ENCODE measurements at places on chromosomes 11 and 22.

DNA sequence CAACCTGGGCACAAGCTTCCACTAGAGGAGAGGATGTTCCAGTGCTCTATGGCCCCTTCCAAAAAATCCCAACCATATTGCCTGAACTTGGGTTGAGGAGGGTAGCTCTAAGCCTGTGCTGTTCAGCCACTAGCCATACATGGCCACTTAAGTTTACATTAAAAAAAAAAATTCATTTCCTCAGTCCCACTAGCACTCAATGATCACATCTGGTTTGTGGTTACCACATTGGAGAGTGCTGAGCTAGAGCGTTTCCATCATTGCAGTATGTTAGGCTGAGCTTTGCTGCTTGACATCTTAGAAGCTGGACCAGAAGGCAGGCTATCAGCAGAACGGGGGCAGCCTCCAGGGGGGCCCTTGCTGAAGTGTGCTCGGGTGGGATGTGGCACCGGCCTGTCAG is 43.5 kb upstream of the CYP2D6 start:
- no peak for DNase-seq
- peaks cover 50% of the 10 kb centered on the region for H3K4me1 ChIP-seq
- H3K36me3 ChIP-seq, result peaks cover 29% of the 10 kb centered on the region
- H3K27me3 ChIP-seq, result no peaks in the 10 kb centered on the region

DNA sequence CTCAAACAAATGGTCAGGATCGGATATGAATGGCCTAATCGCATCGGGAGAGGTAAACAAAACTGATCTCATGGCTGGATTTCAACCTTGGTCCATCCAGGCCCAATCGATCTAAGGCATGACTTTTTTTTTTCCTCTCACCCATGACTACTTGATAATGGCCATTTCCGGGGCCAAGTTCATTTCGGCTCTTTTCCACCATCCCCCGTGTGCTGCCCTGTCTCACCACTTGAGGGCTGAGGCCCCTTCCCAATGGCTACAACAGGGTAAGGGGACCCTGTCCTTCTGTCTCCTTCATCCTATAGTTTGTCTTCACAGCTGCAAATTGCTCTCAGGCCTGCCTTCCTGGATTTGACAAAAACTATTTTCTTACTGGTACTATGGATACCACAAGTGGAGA is 26.7 kb downstream of the GRAP2 start:
- no peaks in the 10 kb centered on the region for H3K27me3 ChIP-seq
- no peak overlapping the region for H3K4me3 ChIP-seq
- H3K27ac ChIP-seq, result no peak overlapping the region
- H3K36me3 ChIP-seq, result peaks cover 2% of the 10 kb centered on the region

DNA sequence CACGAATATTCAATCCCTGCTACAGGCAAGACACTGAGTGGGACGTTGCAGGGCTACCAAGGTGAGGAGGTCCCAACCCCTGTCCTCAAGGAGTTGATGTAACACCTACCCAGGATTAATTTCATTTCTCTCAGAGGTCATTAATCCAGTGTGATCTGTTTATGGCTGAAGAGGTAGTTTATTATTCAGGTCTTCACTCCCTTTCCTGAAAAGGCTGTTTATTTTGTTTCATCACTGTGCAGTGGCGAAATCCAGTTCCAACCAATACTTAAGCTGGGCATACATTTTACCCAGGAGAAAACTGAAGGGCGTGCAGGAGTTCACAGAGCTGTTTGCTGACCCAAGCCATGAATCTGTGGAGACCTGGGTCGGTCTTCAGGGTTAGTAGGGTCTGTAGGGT is 2.7 kb upstream of the PTPRJ start:
- no peak overlapping the region for H3K4me3 ChIP-seq
- no peak for DNase-seq
- peaks cover 12% of the 10 kb centered on the region for H3K4me1 ChIP-seq
- peaks cover 3% of the 10 kb centered on the region for H3K27me3 ChIP-seq
- no peak overlapping the region for H3K27ac ChIP-seq

DNA sequence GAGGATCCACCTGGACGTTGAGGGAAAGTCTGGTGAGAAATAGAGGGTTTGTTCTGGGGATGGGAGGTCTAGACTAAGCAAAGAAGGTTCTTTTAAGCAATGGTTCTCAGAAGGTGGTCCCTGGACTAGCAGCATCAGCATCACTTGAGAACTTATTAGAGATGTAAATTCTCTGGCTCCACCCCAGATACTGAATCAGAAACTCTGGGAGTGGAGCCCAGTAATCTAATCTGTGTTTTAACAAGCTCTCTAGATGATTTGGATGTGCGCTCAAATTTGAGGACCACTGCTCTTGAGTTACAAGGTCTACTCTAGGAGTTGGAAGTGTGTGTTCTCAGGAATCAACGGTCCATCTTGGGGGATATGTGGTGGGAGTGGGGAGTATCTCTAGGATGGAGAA is 3.3 kb upstream of the ABCG4 start:
- H3K4me1 ChIP-seq, result peaks cover 5% of the 10 kb centered on the region
- H3K36me3 ChIP-seq, result no peaks in the 10 kb centered on the region
- DNase-seq, result no peak
- H3K27ac ChIP-seq, result no peak overlapping the region

DNA sequence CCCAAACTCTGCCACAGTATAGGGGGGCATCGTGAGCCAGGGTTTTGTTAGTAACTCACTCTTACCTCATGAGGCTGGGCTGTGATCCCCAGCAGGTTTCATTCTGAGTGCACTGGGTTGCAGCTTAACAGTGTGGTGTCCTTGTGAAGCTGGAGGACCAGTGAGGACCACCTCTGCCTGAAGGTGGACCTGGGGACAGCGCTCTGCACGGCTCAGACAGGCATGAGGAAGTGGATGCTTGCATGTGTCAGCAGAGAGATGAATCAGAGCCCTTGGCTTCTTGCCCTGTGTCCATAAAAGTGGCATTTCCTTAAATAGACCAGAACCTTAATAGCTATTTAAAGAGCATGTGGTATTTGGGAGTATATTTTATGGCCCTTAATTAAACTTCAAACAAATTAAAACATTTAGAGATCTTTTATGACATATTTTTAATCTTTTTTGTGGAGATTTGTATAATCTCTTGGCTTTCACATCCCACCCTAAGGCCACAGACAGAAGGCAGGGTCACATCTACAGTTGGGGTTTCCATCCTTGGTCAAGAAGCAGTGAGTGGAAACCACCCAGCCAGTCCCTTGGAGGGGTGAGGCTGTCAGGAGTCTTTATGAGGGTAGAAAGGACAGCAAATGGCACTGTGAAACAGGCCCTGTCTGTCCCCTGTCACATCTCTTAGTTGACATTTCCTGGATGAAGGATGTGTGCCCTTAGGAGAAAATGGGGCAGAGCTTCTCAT is 24.8 kb upstream of the ADORA2A start:
- no peak for DNase-seq
- H3K36me3 ChIP-seq, result peaks cover 15% of the 10 kb centered on the region
- H3K4me3 ChIP-seq, result no peak overlapping the region
- H3K4me1 ChIP-seq, result peaks cover 48% of the 10 kb centered on the region

GRCh38 chr11:46664612-46665011 is 35.8 kb downstream of the ARHGAP1 start:
- H3K4me3 ChIP-seq, result no peak overlapping the region
- H3K4me1 ChIP-seq, result peaks cover 4% of the 10 kb centered on the region
- H3K27me3 ChIP-seq, result no peaks in the 10 kb centered on the region
- peaks cover 11% of the 10 kb centered on the region for H3K36me3 ChIP-seq
- H3K27ac ChIP-seq, result no peak overlapping the region

GRCh38 chr11:102853956-102854355 is 10.5 kb upstream of the MMP3 start:
- H3K36me3 ChIP-seq, result no peaks in the 10 kb centered on the region
- H3K4me3 ChIP-seq, result no peak overlapping the region
- no peaks in the 10 kb centered on the region for H3K27me3 ChIP-seq
- H3K4me1 ChIP-seq, result no peaks in the 10 kb centered on the region

GRCh38 chr11:116420770-116421528 is 351.8 kb downstream of the BUD13 start:
- no peaks in the 10 kb centered on the region for H3K4me1 ChIP-seq
- H3K4me3 ChIP-seq, result no peak overlapping the region
- no peak overlapping the region for H3K27ac ChIP-seq
- peaks cover 4% of the 10 kb centered on the region for H3K27me3 ChIP-seq
- no peak for DNase-seq

GRCh38 chr11:23406131-23406819 is 546.0 kb upstream of the CCDC179 start:
- H3K4me3 ChIP-seq, result no peak overlapping the region
- no peaks in the 10 kb centered on the region for H3K36me3 ChIP-seq
- H3K27me3 ChIP-seq, result no peaks in the 10 kb centered on the region
- H3K27ac ChIP-seq, result no peak overlapping the region

GRCh38 chr11:106999196-106999595 is 19.1 kb downstream of the GUCY1A2 start:
- no peak overlapping the region for H3K27ac ChIP-seq
- DNase-seq, result no peak
- H3K36me3 ChIP-seq, result no peaks in the 10 kb centered on the region
- H3K4me3 ChIP-seq, result no peak overlapping the region

GRCh38 chr11:79501707-79502106 is 60.9 kb upstream of the TENM4 start:
- no peak overlapping the region for H3K27ac ChIP-seq
- H3K27me3 ChIP-seq, result no peaks in the 10 kb centered on the region
- no peaks in the 10 kb centered on the region for H3K36me3 ChIP-seq
- no peaks in the 10 kb centered on the region for H3K4me1 ChIP-seq

GRCh38 chr22:44743804-44744211 is 8.6 kb upstream of the ARHGAP8 start:
- H3K4me1 ChIP-seq, result no peaks in the 10 kb centered on the region
- peaks cover 9% of the 10 kb centered on the region for H3K27me3 ChIP-seq
- H3K4me3 ChIP-seq, result no peak overlapping the region

DNA sequence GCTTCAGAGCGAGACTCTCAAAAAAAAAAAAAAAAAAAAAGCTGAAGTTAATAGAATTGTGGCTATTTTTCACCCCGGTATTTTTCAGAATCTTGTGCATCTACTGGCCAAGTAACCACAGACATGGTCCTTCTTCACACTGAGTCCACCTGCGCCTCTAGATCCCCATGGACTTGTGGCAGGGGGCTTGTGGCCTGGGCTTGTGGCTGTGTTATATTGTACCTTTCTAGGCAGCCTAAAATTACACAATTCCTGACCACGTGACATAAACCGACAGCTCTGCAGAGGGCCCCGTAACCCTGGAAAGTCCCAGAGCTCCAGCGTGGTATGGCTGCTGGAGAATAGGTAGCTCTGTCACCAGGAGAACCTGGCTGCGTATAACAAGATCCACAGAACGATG is 10.9 kb upstream of the NAALADL1 start:
- H3K4me1 ChIP-seq, result peaks cover 2% of the 10 kb centered on the region
- no peak overlapping the region for H3K27ac ChIP-seq
- H3K4me3 ChIP-seq, result no peak overlapping the region
- H3K27me3 ChIP-seq, result no peaks in the 10 kb centered on the region
- no peaks in the 10 kb centered on the region for H3K36me3 ChIP-seq

DNA sequence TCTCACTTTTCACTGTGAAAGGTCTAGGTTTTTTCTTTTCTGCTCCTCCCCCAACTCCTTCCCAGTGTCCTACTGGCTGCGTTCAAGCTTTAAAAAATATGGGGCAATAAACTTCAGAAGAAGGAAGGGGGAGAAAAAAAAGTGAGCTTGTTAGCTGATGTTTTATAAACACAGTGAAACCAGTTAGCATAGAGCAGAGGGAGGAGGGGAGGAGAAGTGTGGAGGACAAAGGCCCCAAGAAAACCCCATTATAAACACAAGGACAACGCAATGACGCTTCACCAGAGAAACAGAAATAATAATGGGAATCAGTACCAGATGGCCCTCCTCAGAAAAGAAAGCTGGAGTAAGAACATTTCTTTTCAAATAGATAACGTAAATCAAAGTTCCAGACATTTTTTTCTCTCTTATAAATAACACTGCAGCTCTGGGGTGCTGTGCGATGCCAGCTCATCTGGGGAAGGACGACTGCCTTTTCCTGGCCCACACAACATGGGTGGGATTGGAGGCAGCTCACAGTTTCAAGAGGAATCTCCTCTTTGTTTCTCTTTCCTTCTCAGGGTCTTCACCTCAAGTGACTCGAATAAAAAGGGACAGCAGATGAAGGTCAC is 235.4 kb upstream of the NARS2 start:
- no peak overlapping the region for H3K27ac ChIP-seq
- H3K27me3 ChIP-seq, result peaks cover 8% of the 10 kb centered on the region
- no peaks in the 10 kb centered on the region for H3K36me3 ChIP-seq
- DNase-seq, result no peak

GRCh38 chr11:126360049-126360446 is 4.6 kb downstream of the ST3GAL4 start:
- no peaks in the 10 kb centered on the region for H3K36me3 ChIP-seq
- peaks cover 4% of the 10 kb centered on the region for H3K4me1 ChIP-seq
- H3K4me3 ChIP-seq, result no peak overlapping the region
- no peak for DNase-seq
- H3K27ac ChIP-seq, result no peak overlapping the region

DNA sequence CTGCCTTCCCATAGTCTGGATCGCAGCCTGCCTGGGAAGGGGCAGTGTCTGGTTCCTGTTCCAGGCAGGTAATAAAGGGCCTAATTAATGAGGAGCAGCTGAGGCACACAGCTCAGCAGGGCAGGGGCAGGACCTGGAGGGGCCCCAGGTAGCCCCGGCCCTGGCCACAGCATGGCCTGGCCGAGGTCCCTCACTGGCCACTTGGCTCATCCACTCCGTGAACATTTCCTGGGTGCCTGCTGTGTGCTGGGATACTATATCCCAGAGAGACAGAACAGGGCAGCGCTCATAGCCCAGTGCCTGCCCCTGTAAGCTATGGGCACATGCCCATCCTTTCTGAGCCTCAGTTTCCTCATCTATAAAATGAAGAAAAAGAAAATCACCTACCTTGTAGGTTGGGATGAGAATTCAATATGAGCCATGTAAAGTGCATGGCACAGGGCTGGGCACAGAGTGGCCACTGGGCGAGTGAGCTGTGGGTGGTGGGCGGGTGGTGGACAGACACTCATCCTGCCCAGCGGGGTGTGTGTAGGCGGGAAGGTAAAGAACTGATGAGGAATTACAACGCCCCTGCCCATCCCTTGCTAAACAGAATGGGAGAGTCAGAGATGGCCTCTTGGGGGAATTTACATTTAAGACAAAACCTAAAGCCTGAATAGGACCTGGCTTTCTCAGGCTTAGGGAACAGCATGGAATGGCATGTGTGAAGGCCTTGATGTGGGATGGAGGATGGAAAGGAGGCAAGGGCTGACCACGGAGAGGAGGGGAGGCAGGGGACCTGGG is 9.2 kb downstream of the MYRF start:
- no peaks in the 10 kb centered on the region for H3K4me1 ChIP-seq
- H3K27ac ChIP-seq, result no peak overlapping the region
- no peaks in the 10 kb centered on the region for H3K36me3 ChIP-seq
- H3K27me3 ChIP-seq, result no peaks in the 10 kb centered on the region
- DNase-seq, result no peak

- no peaks in the 10 kb centered on the region for H3K27me3 ChIP-seq
- peak; percentile 47 for DNase-seq
- no peak overlapping the region for H3K4me3 ChIP-seq
Observed at GRCh38 chr22:39664485-39665200, 94.1 kb downstream of the CACNA1I start.

DNA sequence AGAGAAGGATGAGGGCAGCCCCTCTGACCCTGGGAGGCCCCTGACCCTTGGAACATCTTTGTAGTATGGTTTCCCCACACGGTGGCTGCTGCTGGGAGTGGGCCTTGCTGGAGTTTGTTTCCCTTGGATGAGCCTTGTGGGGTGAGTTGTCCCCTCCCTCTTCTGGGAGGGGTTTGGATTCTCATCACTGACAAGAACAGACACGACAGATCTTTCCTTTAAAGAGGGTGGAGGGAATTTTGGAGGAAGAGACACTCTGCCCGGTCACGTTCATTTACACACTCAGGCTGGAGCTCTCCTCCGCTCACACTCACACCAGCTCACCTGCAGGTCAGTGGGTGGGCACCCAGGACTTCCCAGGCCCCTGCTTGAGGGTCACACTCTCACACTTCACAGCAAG is 31.7 kb downstream of the POU2F3 start:
- no peak overlapping the region for H3K4me3 ChIP-seq
- H3K27ac ChIP-seq, result no peak overlapping the region
- no peaks in the 10 kb centered on the region for H3K4me1 ChIP-seq
- no peaks in the 10 kb centered on the region for H3K36me3 ChIP-seq

All from activated naive CD4-positive, alpha-beta T cell treated with anti-CD3 and anti-CD28 coated beads for 36 hours (primary cell).